Stimulated activated CD8-positive, alpha-beta memory T cell treated with anti-CD3 and anti-CD28 coated beads, Interleukin-4, amount 100 ng/mL, for 1 hour (primary cell): ENCODE measurements at places on chromosomes 5 and 9.

DNA sequence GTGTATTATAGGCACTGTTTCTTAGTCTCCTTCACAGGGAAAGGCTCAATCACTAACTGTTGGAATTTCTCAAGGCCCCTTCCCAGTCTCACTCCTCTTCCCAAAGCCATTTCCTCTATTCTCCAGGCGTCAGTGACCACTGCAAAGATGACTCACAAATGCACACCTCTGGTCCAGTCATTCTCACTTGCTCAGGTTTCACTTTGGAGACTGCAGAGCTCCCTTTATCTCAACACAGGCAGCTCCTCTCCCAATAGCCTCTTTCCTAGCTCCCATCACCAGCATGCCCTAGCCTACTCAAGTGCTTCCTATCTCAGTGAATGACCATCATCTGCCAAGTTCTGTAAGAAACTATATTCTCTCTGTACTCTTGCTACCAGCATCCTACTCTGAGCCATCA lies 323.6 kb downstream of the NTRK2 start:
- DNase-seq: no peak

DNA sequence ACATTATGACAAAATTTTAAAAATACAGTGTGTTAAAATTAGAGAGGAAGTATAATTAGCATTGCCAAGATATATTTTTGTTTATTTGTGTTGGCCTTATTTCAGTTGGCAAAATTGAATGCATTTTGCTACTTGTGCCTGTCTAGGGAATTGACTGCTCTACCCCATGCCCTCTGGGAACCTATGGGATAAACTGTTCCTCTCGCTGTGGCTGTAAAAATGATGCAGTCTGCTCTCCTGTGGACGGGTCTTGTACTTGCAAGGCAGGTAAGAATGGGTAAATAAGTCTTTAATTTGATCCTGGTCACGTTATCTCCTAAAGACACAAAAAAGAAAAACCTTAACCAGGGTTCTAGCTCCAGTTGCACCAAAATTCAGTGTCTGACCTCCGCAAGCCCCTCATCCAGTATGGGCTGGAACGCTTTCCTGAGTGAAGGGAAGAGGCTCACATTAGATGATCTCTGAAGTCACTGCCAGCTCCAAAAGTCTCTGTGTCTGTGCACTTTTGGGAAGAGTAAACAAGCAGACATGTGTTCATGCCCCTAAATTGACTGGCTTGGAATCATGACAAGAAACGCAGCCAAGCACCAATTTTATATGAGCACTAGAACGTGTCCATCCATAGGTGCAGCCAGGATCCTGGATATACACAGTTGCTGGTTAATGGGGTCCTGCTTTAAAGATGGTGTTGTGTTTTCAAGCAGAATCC lies 98.3 kb upstream of the PRRC1 start:
- no peak for DNase-seq

DNA sequence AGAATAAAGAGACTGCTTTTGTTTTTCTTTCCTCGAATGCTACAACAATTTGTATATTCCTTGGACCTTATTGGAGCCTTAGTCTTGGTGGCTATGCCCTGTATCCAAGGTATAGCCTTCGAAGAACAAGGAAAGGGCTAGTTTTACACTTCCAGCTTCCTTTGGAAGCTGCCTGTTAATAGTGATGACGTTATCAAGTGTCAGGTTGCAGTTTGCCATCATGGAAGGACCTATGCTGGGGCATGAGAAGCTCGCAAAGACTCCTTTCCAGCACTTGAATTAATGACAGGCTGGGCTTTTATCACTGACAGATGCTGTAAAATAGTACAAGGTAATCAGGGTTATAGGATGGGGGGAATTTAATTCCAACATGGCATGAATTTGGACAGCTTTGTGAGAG lies 157.9 kb downstream of the KDM4C start:
- DNase-seq: no peak

- no peak for DNase-seq
Measured at GRCh38 chr9:122821278-122821943, 7.0 kb downstream of the PDCL start.

- DNase-seq: no peak
Measured at GRCh38 chr9:89528540-89528939, 30.6 kb upstream of the SEMA4D start.

- no peak for DNase-seq
Measured at GRCh38 chr5:2888520-2889060, 137.1 kb upstream of the IRX2 start.

DNA sequence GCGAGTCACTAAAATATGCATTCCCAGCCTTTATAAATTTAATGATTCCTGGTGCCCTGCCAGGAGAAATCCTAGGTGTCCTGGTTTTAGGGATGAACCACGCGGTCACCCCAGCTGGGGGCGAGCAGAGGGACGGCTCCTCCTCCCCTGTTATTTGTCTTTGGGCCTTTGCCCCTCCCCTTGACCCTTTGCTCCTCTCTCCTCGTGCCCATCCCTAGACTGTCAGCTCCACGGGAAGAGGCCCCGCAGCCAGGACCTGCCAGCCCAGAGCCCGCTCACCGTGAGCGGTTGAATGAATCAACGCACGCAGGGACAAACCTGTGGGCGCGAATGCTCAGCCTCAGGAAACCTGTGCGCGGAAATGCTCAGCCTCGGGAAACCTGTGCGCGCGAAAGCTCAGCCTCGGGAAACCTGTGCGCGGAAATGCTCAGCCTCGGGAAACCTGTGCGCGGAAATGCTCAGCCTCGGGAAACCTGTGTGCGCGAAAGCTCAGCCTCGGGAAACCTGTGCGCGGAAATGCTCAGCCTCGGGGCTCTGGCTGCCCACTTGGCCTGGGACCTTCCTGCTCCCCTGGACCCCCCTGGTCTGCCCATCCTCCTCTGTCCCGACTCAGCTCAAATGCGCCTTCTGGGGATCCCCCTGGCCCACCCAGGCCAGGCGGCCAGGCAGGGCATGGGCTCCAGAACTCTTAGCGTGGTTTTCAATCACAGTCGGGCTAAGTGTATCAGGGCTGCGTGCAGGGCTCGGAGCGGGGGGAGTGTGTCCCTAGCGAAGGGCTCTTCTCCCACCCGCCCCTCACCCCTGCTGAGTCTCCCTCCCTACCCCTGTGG lies 140.5 kb upstream of the COL5A1 start:
- DNase-seq: no peak

DNA sequence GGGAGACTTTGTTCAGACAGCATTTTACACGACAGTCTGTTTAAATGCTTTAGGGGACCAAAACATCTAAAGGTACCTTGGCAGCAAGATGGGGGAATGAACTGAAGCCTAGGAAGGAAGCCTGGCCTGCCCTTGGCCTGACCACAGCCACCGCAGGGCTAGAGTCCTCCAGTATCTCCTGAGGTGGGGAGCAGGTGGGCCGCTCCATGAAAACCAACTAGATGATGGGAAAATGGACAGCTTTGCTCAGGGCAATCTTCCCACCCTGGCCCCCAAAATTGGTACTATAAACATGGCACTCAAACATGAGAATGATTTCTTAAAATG lies 153.3 kb downstream of the AUH start:
- no peak for DNase-seq

DNA sequence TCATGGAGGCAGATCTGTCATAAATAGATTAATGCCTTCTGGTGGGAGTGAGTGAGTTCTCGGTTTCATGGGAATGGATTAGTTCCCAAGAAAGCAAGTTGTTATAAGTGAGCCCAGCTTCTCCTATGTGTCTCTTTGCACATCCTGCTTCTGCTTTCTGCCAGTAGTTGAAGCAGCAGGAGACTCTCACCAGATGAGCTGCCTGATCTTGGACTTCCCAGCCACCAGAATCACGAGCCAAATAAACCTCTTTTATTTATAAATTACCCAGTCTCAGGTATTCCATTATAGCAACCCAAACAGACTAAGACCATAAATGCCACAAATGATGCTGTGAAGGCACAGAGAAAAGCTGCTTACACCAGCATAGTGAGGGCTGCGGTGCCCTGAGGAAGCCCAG lies 28.9 kb downstream of the BHMT start:
- no peak for DNase-seq

DNA sequence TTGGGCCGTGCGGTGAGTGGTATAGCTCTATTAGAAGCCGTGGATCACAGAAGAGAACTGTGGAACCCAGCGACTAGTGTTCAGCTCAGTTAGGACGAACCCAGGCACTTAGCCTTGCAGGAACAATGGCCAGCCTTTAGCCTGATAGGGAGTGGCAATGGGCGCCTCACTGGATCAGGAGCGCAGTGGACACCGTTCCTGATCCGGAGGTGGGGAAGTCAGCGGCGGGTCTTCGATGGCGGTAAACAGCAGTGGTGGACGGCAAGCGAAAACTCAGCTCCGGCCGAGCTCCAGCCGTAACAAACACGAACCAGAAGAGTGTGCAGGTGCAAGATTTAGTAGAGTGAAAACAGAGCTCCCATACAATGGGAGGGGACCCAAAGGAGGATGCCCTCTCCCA lies 340.0 kb downstream of the TLE4 start:
- no peak for DNase-seq

DNA sequence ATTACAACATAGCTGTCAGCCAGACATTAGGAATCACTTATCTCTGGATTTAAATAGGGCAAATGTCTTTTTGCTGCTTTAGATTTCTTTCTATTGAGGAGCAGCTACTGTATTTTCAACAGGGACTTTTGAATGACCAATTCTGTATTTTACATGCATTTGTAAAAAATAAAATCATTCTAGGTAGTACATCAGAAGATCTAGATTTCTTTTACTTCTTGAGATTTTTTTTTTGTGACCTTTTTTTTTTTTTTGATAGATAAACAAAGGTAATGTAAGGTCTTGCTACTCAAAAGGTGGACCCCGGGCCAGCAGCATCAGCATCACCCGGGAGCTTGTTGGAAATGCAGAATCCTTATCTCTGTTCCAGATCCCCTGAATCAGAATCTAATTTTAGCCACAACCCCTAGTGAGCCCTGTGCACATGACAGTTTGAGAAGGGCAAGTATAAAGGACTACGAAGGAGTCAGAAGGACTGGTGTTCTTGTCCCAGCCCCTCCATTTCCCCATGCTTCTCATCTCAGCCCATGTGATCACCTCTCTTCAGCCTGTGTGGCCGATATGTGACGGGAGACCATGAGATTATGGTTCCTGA lies 37.7 kb upstream of the CKMT2 start:
- no peak for DNase-seq

DNA sequence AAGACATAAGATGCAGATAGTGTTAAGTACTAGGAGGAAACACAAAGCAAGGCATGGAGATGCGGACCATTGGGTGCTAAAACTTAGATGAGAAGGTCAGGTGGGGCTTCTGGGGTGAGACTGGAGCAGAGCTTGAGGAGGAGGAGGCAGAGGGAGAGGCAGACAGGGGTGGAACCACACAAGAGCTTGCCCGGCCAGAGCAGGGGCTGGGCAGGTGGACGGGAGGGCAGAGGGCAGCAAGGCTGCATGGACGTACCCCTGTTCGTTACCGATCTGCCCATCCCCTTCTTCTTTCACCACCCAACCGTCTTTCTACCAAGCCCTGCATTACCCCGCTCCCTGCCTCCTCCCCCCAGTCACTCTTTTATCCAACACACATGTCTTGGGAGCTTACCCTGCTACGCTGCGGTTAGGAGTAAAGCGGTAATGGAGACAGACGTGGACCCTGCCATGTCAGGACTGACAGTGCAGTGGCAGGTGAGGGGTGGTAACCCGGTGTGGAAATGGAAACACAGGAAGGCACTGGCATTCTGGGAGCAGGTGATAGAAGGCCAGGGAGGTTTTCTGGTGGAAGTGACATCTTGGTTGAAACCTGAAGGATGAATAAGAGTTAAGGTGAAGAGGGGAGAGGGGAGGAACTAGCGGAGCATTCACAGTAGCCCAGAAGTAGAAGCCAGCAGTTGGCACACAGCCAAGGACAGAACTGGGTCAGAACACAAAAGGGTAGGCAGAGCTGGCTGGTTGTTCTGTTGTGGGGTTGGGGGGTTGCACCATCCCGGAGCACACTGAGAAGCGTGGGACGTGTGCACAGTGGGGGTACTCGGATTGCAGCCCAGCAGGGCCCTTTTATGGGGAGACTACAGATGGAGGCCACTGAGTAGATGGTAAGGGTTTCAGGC lies 167.2 kb downstream of the CACNA1B start:
- DNase-seq: no peak

GRCh38 chr9:93509084-93509483 lies 55.7 kb upstream of the FAM120AOS start:
- DNase-seq: no peak

- no peak for DNase-seq
Measured at GRCh38 chr5:144276034-144276822, 105.6 kb downstream of the KCTD16 start.

- no peak for DNase-seq
Measured at GRCh38 chr9:6441269-6441668, 28.3 kb downstream of the UHRF2 start.

DNA sequence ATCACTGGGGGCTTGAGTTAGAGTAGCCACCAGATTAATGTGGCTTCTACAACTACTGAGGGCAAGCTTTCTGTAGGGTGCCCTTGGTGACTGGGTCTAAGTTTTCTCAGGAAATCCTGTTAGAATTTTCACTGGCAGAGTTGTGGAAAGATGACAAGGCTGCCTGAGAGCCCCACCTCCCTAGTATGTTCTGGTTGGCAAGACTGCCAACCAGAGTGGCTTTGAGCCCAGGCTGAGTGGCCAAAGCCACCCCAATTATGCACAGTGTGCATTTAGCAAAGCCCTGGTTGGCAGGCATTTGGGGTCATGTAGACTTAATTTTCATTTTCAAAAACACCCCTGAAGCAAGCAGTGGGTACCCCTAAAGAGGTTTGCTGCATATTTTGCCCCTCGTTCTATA lies 136.7 kb upstream of the HAPLN1 start:
- DNase-seq: no peak

- DNase-seq: no peak
Measured at GRCh38 chr5:130890610-130891009, 274.4 kb downstream of the HINT1 start.

- no peak for DNase-seq
Measured at GRCh38 chr5:100889165-100889743, 13.8 kb downstream of the ST8SIA4 start.

DNA sequence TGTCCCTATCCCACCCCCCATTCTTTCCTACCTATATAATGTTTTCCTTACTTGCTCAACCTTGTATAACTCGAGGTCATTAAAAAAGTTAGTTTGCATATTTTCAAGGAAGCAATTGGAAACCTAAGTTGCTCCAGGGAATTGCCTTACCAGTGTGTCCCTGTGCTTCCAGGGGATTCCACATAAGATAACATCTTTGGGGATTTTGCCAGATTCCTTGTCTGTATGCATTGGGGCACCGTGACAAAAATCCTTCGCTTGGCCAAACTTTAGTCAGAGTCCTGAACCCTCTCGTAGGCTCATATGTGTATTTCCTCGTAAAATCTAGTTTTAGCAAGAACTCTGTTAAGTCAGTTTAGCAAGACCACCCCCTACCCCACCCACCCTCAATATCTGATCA lies 14.7 kb upstream of the OSMR start:
- no peak for DNase-seq
